Aorta (tissue), 5 donors: ENCODE measurements at places on chromosomes 2 and 18. TPM values are rescaled to one million over a fixed set of nuclear protein-coding genes. Genes with fewer than 3 reads are reported as not detected.
A peak's percentile ranks its signal among the peaks of the same experiment; 100 is the strongest.

DNA sequence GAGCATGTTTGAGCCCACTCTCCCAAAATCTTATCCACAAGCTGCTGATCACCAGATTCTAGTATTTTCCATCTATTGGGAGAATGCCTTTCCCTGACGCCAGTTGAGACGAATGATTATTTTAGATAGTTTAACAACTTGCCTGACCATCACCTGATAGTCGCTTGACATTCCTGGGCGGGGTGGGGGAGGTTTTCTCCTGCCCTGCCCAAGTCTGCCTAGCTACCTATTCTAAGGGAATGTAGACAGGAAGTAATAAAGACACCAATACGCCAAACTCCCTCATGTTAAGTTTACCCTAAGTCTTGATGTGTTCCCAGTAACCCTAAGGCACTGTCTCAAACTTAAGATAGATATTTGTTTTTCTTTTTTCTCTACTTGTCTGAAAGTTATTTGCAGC is 4.6 kb upstream of the ACAA2 start:
- DNase-seq = no peak
- no peak overlapping the region for H3K27ac ChIP-seq
- no peak overlapping the region for H3K4me3 ChIP-seq
- H3K4me1 ChIP-seq = no peaks in the 10 kb centered on the region

DNA sequence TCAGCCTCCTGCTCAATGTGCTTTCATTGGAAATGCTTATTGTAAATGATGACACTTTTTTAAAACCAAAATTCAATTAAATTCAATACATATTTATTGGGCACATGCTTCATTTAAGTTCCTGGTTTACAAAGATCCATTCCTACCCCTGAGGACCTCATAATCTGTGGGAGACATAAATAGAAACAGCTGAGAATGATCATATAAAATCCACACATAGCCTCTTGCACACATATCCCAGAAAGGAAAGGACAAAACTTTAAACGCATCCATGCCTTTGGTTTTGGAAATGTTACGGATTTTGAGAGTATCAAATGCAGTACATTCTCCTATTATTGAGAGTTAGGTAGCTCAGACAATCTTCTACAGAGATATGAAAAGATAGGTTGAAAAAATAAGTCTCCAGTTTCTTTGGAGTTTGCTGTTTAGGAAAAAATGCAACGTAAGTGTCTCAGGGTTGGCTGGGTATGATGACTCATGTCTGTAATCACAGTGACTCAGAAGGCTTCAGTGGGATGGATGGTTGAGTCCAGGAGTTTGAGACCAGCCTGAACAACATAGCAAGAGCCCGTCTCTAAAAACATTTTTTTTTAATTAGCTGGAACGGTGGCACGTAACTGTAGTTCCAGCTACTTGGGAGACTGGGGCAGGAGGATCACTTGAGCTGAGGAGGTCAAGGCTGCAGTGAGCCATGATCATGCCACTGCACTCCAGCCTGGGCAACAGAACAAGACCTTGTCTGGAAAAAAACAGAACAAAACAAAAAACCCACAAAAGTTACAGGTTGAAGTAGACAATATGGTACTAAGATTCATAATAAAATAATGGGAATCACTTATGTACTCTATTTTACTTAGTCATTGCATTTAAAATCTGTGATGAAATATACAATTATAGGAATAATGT is 3.9 kb upstream of the PRELID3A start:
- H3K4me1 ChIP-seq = no peaks in the 10 kb centered on the region
- H3K27me3 ChIP-seq = no peaks in the 10 kb centered on the region
- DNase-seq = peak; percentile 19
- no peak overlapping the region for H3K27ac ChIP-seq
- no peaks in the 10 kb centered on the region for H3K36me3 ChIP-seq
- no peak overlapping the region for H3K4me3 ChIP-seq

- no peaks in the 10 kb centered on the region for H3K27me3 ChIP-seq
- no peak overlapping the region for H3K27ac ChIP-seq
- no peaks in the 10 kb centered on the region for H3K4me1 ChIP-seq
- DNase-seq = no peak
- no peak overlapping the region for H3K4me3 ChIP-seq
Observed at GRCh38 chr2:163774862-163775261, 39.1 kb upstream of the FIGN start.

GRCh38 chr2:229096409-229097066 is 174.5 kb downstream of the PID1 start:
- DNase-seq = no peak
- no peaks in the 10 kb centered on the region for H3K27me3 ChIP-seq
- no peaks in the 10 kb centered on the region for H3K36me3 ChIP-seq
- no peak overlapping the region for H3K4me3 ChIP-seq
- H3K4me1 ChIP-seq = peaks cover 4% of the 10 kb centered on the region

DNA sequence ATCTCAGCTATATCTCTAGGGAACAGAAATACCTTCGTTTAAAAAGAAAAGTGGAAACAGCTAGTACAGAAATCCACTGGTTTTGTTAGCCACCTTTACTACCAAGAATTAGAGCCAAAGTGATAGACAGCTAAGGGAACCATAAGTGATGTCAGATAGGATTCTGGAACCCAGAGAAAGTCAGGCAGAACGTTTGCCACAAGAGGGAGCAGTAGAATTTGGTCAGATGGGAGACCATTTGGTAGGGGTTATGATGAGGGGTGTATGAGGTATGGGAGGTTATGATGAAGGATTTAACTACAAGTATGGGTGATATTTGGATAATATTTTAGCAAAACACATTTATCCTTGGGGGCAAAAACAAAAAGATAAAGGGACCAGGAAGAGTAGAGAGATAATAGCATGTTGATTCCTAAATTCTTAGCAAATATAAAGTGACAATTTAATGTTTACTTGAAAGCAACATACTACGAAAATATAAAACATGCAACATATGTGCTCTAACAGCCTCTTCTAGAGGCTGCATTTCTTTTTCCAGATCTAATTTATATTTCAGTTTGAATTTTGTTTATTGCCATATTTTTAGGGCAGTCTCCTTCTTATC is 3.3 kb downstream of the SLC8A1 start:
- H3K4me1 ChIP-seq = no peaks in the 10 kb centered on the region
- no peak for DNase-seq
- no peaks in the 10 kb centered on the region for H3K36me3 ChIP-seq
- H3K4me3 ChIP-seq = no peak overlapping the region
- no peak overlapping the region for H3K27ac ChIP-seq

DNA sequence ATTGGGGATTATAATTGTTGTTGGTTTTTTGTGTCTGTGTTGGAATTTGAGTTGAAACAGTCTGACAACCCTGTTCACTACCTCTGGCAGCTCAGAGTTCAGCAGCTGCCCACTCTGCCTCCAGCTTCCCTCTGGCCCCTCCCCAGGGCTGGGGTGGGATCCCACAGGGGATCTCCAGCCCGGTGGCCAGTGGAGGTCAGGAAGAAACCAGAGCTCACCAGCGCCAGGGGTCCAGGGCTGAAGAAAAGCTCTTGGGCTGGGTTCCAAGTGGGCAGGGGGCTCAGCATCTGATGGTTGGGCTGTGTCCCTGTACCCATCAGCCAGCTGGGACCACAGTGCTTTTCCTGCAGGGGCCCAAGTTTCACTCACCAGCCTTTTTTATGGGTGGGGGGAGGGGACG is 16.5 kb upstream of the NCL start:
- H3K4me3 ChIP-seq = no peak overlapping the region
- H3K27ac ChIP-seq = no peak overlapping the region
- no peaks in the 10 kb centered on the region for H3K4me1 ChIP-seq
- no peak for DNase-seq
- no peaks in the 10 kb centered on the region for H3K36me3 ChIP-seq
- H3K27me3 ChIP-seq = no peaks in the 10 kb centered on the region

Gene CDC42EP3
- total RNA-seq = 94.8 TPM

Gene MYOM1
- 63.8 TPM for total RNA-seq
